Mucosa of gallbladder (tissue), 1 donor: ENCODE measurements at places on chromosomes 5 and 9. TPM values are rescaled to one million over a fixed set of nuclear protein-coding genes. Genes with fewer than 3 reads are reported as not detected.

GRCh38 chr9:81855538-81855937 is 72.7 kb upstream of the SPATA31D4 start:
- DNase-seq: no peak

- no peak for DNase-seq
These were observed 417.2 kb downstream of the TLR4 start for GRCh38 chr9:118121361-118121760.

- DNase-seq: no peak
These were observed 56.6 kb downstream of the SMIM23 start for GRCh38 chr5:171841984-171842776.

- DNase-seq: no peak
These were observed 9.9 kb downstream of the MYOZ3 start for GRCh38 chr5:150670948-150671310.

The KCNT1 gene
- total RNA-seq: 0.12 TPM

GRCh38 chr5:1751026-1751863 is 48.4 kb downstream of the MRPL36 start:
- no peak for DNase-seq

DNA sequence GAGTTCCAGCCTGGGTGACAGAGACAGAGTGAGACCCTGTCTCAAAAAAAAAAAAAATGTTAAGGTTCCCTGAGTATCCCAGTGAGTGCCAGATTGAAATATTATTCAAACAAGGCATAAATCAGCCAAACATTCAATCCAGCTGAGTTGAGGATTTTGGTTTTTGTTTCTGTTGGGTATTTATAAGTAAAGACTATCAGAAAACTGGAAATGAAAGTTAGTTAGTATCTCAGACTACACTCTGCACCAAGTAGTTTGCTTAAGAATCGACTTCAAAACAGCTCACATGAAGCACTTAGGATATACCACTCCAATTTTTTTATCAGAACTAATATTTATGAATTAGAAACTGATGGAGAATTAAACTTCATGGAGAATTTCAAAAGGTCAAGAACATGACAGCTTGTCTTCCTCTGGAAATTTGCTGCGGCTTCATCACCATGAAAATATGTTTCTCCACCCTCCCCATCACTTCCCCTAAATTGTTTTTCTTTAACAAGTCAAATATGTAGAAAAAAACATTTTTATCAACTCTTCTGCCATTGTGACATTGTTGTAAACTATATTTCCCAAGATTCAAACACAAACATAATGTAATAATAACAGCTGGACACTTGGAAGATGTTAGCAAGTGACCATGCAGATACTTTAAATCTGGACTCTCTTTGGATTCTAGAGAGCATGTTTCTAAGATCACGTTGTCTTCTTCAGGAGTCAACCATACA is 110.0 kb upstream of the PTGER4 start:
- DNase-seq: no peak

- no peak for DNase-seq
These were observed 536 bp downstream of the SLC27A4 start for GRCh38 chr9:128340691-128341434.

DNA sequence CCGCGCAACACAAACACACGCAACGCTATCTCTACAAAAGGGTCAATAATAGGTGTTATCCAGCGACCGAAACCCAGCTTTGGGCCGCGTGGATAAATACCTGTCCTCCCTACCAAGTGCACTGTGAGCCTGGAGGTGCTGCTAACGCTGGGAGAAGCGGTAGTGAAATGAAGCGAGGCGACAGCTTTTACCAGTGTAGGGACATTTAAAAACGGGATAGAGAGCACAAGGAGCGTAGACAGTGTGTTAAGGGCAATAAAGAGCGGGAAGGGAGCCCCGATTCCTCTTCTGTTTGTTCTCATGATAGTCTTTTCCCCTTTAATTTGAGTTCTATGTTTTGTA is 421 bp upstream of the DEPDC1B start:
- DNase-seq: no peak

DNA sequence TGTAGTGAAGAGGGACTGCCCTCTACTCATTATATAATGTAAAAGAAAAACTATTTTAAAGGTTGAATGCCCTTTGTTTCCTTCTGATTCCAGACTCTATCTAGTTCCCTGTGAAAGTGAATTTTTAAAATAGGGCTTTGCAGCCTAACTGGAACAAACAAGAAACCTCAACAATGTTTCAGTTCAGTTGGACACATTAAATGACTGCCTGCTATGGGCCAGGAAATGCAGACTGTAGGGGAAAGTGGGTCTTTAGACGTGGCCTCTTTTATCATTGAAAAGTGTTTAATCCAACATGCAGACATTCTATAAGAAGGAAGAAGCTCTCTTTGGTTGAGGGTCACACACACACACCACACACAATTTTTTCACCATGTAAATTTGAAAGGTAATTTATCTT is 289.1 kb downstream of the ICE1 start:
- no peak for DNase-seq

- DNase-seq: peak; percentile 45
These were observed 104.3 kb upstream of the PITX1 start for GRCh38 chr5:135138116-135138850.

DNA sequence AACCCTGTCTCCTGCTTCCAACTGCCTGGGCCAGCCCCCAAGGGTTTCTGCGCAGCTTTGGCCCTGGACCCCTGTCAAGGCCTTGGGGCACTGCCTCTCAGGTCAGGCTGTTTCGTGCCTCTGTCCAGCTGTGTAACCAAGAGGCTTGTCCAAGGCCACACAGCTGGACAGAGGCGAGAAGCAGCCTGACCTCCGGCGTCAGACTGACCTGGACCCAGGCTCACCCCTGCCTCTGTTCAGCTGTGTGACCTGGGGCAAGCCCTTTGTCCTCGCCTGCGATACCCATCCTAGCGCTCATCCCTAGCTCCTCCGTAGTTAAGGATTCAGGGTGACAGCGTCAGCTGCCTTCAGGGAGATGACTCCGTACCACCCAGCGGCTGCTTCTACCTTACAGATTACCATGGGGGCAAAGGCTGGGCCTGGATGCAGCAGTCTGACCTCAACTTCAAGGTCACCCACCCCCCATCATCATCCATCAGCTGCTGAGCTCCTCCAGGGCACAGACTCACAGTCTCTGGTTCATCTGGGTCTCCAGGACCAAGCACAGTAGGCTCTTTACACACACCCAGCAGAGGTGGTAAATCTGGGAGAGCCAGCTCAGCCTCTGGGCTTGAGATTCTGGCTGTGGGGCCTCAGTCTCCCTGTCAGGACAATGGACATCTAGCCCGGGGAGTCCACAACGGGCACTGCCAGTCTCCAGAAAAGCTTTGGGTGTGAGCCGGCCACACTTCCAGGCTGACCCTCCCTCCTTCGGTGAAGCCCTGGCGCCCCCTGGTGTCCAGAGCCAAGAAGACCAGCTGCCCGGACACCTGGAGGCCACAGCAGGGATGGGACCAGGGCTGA is 7.9 kb downstream of the AK1 start:
- DNase-seq: peak; percentile 86

DNA sequence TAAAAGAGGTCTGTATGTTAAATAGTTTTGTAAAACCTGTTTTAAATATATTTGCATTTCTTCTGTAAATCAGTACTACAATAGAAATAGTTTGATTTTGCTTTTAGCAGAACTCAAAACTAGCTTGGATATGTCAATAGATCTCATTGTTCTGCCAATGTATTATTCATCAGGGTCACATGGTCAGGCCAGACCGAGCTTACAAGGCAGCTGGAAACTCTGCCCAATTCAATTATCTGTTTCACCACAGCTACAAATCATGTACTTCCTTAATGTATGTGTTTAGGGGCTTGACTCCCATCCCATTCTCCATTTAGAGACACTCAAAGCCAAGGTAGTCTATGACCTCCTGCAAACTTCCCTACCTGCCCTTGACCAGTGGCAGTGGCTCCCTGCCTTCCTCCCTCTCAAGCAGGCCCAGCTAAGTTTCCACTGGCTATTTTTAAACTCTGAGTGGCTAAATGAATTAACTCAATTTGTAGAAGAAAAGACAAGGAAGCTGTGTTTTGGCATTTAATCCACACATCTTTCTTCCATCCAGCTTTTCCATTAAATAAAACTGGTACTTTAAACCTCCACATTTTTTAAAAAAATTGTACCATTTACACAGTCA is 46.4 kb upstream of the SELENOP start:
- peak; percentile 52 for DNase-seq

The SLC4A9 gene
- 0.86 TPM for total RNA-seq

- no peak for DNase-seq
These were observed 242.0 kb upstream of the TRPM3 start for GRCh38 chr9:71363286-71363961.

DNA sequence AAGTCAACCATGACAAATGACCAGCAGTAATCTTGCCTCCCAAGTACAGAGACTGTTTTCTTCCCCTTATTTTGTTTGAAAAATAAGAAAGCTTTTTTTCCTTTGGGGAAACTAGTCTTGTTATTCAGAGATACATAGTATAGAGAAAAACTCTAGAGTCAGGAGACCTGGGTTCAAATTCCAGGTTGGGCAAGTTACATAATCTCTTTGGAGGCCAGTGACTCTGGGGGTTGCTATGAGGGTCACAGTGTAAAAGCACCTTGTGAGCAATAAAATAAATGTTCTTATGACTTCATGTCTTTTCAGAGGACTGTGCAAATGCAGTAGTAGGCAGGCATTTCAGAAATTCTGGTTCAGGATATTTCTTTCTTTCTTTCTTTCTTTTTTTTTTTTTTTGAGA is 71.5 kb downstream of the GDNF start:
- DNase-seq: no peak

DNA sequence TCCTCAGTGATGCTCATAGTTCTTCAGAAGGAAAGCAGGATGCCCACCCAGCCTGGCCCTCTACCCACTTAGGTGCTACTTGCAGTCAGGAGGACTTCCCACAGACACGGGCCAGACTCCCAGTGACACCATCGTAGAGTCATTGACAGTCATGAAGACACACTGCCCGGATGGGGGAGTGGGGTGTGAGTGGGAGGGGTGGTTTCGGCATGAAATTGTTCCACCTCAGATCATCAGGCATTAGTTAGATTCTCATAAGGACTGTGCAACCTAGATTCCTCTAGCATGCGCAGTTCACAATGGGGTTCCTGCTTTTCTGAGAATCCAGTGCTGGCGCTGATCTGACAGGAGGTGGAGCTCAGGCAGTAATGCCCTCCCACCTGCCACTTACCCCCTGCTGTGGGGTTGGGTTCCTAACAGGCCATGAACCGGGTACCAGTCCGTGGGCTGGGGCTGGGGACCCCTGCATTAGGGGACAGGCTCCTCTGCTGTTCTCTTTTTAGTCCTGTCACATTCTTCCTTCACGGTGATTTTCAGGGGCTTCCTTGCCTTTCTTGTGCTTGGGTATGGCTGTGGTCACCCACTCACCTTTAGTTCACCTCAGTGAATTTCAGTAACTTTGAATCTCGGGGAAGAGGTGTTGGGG is 88.2 kb upstream of the ANKRD55 start:
- DNase-seq: no peak

DNA sequence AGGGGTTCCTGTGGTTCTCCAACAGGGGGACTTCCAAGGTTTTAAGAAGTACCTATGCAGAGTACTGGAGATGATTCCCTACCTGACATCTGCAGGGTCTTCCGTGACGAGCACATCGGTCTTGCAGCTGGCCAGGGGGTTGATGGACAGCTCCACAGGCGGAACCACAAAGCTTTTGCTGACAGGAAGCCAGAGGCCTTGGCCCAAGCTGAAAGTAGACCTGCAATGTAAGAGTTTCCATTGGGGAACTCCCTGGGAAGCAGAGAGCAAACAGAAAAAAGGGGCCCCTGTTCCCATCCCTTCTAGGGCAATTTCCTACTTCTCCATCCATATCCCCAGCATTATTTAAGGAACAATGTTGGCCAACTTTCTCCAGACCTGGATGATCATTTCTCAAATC is 288.0 kb downstream of the TRIM32 start:
- DNase-seq: no peak

The RASGEF1C gene
- 1.1 TPM for total RNA-seq

The MTX3 gene
- 17.0 TPM for total RNA-seq

The PDE8B gene
- total RNA-seq: 29.4 TPM

DNA sequence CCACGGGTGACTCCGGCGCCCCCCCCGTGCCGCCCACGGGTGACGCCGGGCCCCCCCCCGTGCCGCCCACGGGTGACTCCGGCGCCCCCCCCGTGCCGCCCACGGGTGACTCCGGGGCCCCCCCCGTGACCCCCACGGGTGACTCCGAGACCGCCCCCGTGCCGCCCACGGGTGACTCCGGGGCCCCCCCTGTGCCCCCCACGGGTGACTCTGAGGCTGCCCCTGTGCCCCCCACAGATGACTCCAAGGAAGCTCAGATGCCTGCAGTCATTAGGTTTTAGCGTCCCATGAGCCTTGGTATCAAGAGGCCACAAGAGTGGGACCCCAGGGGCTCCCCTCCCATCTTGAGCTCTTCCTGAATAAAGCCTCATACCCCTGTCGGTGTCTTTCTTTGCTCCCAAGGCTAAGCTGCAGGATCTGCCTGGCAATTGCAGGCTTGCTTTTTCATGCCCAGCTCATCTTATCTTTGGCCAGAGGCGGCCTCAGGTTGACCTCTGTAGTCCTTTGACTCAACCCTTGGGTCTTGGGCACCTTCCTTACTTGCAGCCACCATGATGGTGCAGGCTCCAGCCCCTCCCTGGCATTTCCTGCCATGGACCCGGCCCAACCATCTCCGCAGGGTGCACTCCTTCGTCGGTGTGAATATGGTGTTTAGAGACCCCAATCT is 9.8 kb downstream of the CEL start:
- no peak for DNase-seq

The HAVCR2 gene
- total RNA-seq: 9.6 TPM

DNA sequence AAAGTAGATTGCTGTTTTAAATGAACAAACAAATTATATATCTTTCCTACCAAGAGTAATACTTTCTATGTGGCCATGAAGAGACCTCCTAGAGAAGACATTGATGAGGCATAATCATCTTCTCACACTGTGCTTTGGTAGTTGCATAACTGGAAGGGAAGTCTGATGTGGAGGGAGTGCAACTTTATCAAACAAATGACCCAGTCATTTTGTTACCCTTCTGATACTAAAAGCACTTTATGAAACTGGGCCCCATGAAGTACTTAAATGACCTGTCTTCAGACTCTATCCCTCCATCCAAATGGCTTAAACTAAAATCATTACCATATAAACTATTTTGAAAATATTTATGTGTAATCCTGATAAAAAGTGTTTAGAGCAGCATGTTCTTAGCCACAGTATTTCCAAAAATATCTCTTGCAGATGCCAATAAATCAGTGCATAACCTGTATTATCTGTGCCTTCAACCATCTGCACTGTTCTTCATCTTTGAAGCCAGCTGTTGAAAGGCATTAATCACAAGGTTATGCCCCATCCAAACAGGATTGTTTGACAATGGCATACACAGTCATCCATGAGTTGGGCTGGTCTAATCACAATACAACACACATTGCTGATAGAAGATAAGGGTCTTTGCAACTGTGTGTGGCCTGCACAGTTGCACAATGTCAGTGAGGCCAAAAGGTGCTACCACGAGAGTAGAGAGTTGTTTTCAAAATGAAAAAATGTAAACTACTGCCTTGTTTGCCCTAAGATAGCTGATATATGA is 31.9 kb upstream of the MIER3 start:
- DNase-seq: no peak

The ENC1 gene
- 36.0 TPM for total RNA-seq

DNA sequence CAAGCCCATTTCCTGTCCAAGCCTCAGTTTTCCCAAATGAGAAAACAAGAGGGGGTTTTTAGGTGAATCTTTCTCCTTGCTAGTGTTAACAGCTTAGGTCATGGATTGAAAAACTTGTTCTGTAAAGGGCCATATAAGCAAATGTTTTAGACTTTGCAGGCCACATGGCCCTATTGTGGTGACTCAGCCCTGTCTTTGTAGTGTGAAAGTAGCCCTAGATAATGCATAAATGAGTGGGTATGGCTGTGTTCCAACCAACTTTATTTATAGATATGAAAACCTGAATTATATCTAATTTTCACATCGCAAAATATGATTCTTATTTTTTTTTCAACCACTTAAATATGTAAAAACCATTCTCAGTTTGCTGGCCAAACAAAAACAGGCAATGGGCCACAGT is 6.9 kb upstream of the BARX1 start:
- no peak for DNase-seq
